ENCODE measurements at places on chromosomes 16 and 17.

GRCh38 chr16:30418350-30419181 lies 11.2 kb downstream of the ZNF771 start:
- DNase-seq: peak; percentile 26

- DNase-seq: no peak
Observed at GRCh38 chr17:73519011-73519410, 125.2 kb downstream of the SDK2 start.

- no peak for DNase-seq
Observed at GRCh38 chr16:48583075-48584065, 26.6 kb downstream of the N4BP1 start.

- no peak for DNase-seq
Observed at GRCh38 chr16:85857406-85857805, 41.6 kb upstream of the IRF8 start.

- DNase-seq: no peak
Observed at GRCh38 chr17:56638591-56639051, 45.1 kb downstream of the NOG start.

- no peak for DNase-seq
Observed at GRCh38 chr16:58205276-58206036, 7.5 kb upstream of the CSNK2A2 start.

GRCh38 chr16:83539736-83540490 lies 267.9 kb upstream of the HSBP1 start:
- DNase-seq: no peak

- DNase-seq: peak; percentile 89
Observed at GRCh38 chr16:69404275-69404805, 18.5 kb upstream of the TERF2 start.

- peak; percentile 31 for DNase-seq
Observed at GRCh38 chr16:74449470-74449869, 28.2 kb upstream of the CLEC18B start.

DNA sequence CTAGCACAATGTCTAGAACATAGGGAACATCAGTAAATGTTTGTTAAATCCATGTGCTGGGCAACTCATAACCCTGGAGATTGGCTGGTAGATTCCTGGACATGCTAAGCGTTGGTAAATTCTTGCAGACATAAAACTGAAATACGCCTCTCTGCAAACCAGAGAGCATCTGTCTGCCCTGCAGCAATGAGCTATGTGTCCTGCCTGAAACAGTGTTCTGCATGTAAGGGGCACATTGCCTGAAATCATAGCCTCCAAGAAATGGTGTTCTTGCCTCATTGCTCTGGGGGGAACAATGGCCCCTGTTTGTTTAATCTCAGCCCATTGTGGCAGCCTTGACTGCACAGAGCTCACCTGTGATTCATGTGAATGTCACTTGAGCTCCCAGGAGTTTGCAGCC lies 113.5 kb upstream of the CCL2 start:
- DNase-seq: no peak

DNA sequence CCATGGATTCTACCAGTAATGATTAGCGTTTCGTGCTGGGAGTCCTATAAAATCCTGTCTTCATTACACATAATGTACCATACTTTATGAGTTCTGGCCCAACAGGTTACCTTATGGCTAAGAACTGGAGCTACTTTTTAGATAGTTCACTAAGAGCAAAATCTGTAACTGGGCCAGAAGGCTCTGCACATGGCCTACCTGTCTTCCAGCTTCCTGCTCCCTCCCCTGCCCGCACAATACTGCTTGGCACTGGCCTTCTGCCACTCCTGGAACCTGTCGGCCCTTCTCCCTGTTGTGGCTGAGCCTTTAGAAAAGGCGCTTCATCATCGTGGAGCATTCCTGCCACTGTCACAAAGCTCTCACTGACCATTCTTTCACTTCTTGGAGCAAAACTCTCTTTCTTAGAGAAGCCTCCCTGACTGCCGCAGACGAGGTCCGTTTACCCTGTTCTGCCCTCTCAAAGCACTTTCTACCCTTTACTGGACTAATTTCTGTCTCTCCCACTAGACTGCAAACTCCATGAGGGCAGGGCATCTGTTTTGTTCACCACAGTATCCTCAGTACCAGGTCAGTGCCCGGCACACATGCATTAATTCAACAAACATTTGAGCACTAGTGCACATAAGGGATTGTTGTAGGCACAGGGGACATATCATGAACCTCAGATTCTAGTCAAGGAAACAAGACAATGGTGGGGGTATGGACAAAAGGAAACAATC lies 116.5 kb downstream of the PARN start:
- no peak for DNase-seq

GRCh38 chr17:13001991-13002615 lies 15.7 kb downstream of the ELAC2 start:
- no peak for DNase-seq

GRCh38 chr17:1050996-1051925 lies 54.3 kb downstream of the TIMM22 start:
- DNase-seq: no peak

DNA sequence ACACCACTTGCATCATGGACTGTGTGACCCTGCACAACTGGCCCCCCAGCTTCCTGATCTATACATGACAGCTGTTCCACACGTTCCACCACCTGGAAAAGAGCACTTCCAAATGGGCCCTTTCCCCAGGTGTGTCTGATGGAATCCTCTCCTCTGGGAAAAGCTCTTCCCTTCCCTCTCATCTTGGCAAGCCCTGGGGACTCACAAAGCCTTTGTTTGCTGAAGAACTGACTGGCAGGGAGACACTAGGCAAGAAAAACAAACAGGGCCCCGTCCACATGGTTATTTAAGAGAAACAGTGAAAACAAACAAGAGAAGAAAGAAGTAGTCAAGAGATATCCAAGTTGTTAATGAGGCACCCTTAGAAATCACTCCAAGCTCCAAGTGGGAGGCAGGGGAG lies 52.6 kb downstream of the C16orf95 start:
- DNase-seq: no peak

- DNase-seq: no peak
Observed at GRCh38 chr17:21425321-21425720, 49.2 kb downstream of the KCNJ12 start.

DNA sequence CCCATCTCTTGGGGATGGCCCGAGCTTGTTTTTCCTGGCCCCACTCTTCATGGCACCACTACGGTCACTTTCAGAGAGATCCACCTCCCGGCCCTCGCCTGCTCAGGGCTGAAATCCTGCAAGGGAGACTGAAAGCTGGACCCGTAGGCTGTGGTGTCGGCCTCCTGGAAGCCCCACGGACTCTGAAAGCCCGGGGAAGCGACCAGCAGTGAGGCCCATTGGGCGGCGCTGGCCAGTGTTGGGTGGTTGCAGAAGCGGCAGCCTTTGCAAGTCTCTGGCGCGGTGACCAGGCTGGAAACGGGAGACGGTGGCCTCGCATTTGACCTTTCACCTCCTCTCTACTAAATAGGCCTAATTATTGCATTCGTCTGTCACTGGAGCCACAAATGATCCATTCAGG lies 186.0 kb upstream of the FOXF1 start:
- no peak for DNase-seq

- no peak for DNase-seq
Observed at GRCh38 chr16:23207485-23207884, 24.9 kb downstream of the SCNN1G start.

GRCh38 chr16:3519581-3519980 lies 18.8 kb downstream of the CLUAP1 start:
- no peak for DNase-seq

GRCh38 chr16:75043175-75043895 lies 44.5 kb downstream of the ZNRF1 start:
- no peak for DNase-seq

- no peak for DNase-seq
Observed at GRCh38 chr17:35865412-35866340, 3.0 kb downstream of the HEATR9 start.

- DNase-seq: no peak
Observed at GRCh38 chr16:82439678-82440293, 187.0 kb upstream of the CDH13 start.

GRCh38 chr17:65656390-65657250 lies 95.2 kb upstream of the AXIN2 start:
- DNase-seq: no peak

GRCh38 chr17:64113006-64113405 lies 16.9 kb downstream of the ERN1 start:
- DNase-seq: no peak

GRCh38 chr16:58299757-58300349 lies 5.0 kb upstream of the PRSS54 start:
- peak; percentile 22 for DNase-seq

Measured in LoVo (cell line).